ENCODE measurements at places on chromosomes 11 and 22.

- DNase-seq: no peak
These were observed 1129.3 kb upstream of the RAG2 start for GRCh38 chr11:37727371-37727770.

DNA sequence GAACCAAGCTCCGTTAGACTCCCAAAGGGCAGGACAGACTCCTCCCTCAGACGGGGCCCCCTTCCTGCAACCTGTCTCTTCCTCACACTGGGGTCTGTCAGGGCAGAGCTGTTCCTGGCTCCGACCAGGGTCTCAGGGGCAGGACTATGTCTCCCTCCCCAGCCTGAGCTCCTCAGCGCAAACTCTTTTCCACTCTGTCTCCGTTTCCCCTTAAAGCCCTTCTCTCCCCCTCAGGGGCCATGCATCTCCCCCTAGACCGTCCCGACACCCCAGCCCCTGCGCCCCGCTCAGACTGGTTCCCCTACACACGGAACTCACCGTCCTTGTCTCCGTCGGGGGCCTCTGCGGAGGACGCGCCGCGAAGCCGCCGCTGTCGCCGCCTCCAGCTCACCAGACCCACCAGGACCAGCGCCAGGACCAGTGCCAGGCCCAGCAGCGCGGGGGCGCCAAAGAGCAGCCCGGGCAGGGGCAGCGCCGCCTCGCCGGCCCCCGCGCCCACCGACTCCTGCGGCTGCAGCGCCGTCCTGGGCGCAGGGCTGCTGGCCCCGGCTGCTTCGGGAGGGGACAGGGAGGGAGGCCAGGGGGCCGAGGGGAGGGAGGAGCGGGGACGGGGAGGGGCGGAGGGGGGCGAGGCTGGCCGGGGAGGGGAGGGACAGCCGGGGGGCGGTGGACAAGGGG, 684 bp downstream of the TNFRSF13C start:
- DNase-seq: peak; percentile 33

GRCh38 chr11:86159581-86159891, 85.0 kb upstream of the EED start:
- no peak for DNase-seq

DNA sequence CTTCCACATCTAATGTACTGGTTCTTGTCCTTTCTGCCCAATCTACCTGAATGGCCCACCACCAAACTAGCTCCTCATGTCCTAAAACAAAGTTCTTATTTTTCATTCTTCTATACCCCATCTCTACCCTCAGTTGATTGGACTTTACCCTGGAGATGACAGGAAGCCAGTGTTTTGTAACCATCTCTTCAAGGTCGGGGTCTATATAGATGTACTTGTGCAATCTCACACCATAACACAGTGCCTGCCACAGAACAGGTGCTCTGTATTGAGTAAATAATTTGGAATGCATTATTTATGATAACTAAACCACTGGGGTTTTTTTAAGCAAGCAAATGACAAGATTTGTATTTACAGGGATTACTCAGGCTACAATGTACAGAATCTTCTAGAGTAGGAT, 76.7 kb upstream of the FAM181B start:
- no peak for DNase-seq

DNA sequence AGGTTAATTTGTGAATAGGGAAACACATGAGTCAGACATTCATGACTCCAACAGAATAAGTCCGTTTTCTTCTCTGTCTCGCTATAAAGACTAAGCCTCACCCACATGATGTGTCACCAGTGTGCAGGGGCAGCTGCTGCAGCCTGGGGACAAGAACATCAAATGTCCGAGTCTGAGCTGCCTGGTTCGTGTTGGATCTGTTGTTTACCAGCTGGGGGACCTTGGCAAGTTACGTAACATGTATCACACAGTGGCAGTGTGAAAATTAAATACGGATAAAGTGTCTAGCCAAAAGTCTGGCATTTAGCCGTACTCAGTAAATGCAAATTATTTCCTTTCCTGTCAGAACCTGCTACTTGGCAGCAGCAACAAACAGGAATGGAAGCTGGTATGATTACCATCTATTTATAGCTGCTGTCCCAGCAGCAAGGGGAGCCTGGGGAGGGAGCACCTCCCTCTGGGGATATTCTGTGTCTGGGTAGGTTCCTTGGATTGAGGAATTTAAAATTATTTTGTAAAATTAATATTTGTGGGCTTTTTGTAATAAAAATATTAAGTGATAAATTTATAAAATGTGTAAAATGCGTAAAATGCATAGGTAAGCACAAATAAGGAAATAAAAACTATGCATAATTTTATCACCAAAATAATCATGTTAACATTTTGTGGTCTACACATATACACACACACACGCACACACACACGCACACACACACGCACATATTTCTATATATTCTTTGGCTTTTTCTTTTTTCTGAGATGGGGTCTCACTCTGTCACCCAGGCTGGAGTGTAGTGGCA, 1.3 kb upstream of the CLDN25 start:
- DNase-seq: no peak

- no peak for DNase-seq
These were observed 639 bp downstream of the TRIOBP start for GRCh38 chr22:37697538-37697835.

GRCh38 chr11:46513934-46514342, 79.9 kb downstream of the AMBRA1 start:
- no peak for DNase-seq

DNA sequence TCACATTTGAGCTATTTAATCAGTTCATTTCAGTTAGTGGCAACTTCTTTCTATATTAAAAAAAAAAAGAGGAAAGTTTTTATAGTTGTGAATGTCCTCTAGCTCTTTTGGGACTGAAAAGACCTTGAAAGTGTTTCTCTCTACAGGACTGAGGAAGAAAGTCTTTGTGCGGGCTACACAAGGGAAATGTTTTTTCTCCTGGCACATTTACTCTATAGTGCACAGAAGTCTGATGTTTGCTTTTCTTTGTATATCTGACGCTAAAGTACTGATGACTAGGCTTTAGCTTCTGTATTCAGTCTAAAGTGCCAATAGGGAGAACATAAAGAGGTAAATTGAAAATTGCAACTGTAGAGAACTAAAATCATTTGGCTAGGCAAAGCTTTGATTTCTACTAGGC, 737.4 kb upstream of the LUZP2 start:
- DNase-seq: no peak

- no peak for DNase-seq
These were observed 2.5 kb upstream of the MAP4K2 start for GRCh38 chr11:64805481-64805880.

- no peak for DNase-seq
These were observed 69.2 kb downstream of the ISX start for GRCh38 chr22:35135165-35135564.

- DNase-seq: no peak
These were observed 108.6 kb downstream of the FBXO7 start for GRCh38 chr22:32583074-32583682.

DNA sequence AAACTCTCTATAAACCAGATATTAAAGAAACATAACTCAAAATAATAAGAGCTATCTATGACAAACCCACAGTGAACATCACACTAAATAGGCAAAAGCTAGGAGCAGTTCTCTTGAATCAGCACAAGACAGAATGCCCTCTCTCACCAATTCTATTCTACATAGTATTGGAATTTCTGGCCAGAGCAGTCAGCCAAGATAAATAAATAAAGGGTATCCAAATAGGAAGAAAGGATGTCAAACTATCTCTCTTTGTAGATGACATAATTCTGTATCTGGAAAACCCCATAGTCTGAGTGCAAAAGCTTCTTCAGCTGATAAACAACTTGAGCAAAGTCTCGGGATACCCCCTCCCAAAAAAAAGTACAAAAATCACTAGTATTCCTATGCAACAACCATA, 359.8 kb downstream of the LRRC4C start:
- DNase-seq: no peak

DNA sequence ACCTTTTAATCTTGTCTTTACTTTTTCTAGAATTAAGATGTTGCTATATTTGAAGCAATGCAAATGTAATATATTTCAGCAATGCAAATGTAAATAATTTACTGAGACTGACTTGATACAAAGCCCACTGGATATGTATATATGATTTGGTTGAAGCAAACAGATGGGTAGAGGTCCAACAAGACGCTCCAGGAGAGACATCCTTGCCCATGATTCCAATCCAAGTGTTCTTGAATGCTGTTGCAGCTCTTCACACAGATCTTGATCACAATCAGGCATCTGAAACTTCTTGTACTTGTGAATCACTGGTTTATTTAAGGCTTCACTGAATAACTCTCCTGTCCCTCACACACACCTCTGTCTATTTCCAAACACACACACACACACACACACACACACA, 507.0 kb downstream of the LRRC4C start:
- DNase-seq: no peak

DNA sequence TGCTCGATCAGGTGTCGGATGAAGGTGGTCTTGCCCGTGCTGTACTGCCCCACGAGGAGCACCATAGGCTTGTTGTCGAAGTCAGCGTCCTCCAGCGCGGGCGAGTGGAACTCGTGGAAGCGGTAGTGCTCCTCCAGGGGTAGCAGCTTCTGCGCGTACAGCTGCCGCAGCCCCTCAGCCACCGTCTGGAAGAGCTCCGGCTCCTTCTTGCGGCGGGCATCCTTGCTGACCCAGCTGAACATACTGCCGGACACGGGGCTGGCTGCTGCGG, 263 bp downstream of the EHD1 start:
- DNase-seq: no peak

DNA sequence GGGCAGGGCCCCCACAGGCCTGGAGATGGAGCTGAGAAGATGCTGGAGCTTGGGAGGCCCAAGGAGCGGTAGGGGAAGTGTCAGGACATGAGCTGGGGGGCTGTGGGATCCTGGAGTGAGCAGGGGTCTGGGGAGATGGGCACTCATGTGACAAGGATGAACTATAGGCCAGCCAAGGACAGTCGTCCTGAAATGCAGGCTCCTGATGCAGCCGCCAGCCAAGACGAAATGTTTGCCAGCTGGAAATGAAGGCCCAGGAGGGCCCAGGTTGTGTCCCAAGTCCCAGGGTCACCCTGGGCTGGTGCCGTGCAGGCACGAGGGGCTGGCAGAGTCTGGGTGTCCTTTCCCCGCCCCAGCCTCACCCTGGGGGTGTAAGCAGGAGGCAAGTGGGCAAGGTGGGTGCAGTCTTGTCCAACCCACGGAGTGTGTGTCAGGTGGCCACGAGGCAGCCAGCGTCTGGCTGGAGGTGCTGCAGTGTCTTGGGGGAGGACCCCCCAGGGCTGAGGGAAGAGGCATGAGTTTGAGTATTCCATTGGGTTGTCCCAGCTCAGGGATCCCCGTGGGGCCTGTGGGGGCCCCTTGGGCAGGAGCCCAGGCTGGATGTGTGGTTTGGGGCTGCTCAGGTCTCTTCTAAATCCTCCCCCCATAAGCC, 21.4 kb downstream of the MRGPRG start:
- no peak for DNase-seq

- no peak for DNase-seq
These were observed 22.0 kb upstream of the FGF4 start for GRCh38 chr11:69797156-69797555.

GRCh38 chr22:30121960-30122359, 41.7 kb downstream of the HORMAD2 start:
- DNase-seq: no peak

DNA sequence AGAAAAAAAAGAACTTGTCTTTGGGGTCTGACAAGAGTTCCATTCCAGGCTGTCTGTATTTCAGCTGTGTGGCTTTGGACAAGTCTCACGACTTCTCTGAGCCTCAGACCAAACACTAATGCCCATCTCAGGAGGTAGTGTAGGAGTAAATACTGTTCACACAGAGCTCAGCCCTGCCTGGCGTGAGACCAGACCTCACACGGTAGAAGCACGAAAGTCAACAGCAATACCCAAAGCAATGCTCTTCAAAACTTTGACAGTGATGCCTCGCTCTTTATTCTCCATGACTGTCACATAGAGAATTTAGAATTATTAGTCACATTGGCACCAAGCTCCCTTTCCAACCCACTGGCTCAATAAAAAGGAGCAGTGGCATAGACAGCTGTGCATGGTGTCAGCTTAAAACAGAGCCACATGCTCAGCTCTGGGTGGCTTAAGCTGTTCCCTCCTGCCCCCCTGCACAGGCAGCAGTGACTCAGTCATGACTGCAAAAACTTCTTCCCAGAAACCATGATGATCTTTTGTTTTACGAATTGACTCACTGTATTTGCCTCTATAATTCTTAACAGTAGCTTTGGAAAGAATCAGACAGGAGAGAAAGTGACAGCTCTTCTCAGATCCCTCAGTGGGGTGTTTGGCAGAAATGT, 74.0 kb upstream of the PHF21B start:
- no peak for DNase-seq

- DNase-seq: no peak
These were observed 79.4 kb upstream of the NNMT start for GRCh38 chr11:114216796-114217180.

GRCh38 chr11:34004236-34004635, 47.3 kb upstream of the CAPRIN1 start:
- DNase-seq: no peak

GRCh38 chr22:48721395-48721669, 1106.3 kb downstream of the BRD1 start:
- DNase-seq: no peak

- DNase-seq: no peak
These were observed 16.5 kb upstream of the USP18 start for GRCh38 chr22:18133452-18133851.

- DNase-seq: no peak
These were observed 72.7 kb downstream of the RAB38 start for GRCh38 chr11:88102598-88102934.

DNA sequence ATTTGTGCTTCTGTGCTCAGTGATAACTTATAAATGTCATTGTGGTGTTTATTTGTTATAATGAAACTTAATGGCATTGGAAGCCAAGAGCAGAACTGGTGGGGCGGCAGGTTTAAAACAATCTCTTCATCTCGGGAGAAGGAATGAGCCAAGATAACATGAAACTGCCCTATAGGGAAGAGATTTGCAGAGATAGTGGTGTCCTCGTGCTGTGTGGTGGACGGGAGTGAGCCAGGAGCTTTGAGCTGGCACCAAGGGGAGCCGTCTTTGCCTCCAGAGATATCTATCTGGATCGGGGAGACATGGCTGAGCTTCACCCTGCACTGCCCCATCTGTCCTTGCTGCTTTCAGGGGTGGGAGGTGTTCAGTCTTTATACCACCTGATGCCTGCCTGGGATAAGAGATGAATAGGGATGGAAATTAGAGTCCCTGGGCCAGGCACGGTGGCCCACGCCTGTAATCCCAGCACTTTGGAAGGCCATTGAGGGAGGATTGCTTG, 189.6 kb downstream of the ST3GAL4 start:
- no peak for DNase-seq

DNA sequence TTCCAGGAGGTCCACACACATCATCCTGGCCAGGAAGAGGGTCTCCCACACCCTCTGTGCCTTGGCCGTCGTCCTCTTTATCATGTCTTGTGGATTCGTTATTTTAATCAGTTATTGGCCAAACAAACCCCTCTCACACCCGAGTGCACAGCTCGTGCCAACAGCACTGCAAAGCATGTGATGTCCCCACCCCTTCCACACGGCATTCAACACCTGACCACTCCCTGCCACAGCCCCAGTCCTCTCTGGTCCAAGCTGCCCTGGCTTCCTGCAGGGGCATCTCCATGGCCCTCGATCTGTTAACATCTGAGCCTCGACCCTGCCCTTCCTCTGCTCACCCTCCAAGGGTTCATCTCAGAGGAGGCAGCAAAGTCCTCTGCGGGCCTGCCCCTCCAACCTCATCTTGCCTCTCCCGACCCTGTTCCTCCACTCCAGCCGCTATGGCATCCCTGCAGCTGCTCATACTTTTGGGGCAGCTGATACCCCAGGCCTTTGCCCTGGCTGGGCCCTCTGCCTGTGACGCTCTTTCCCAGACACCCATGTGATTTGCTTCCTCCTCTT, 14.0 kb downstream of the MYEOV start:
- no peak for DNase-seq

- peak; percentile 48 for DNase-seq
These were observed 913 bp downstream of the ZNHIT2 start for GRCh38 chr11:65116370-65117205.

- DNase-seq: no peak
These were observed 11.2 kb downstream of the IL10RA start for GRCh38 chr11:117997406-117997805.

Measured in stimulated activated CD8-positive, alpha-beta memory T cell treated with anti-CD3 and anti-CD28 coated beads, Interleukin-4, amount 100 ng/mL, for 4 hours (primary cell).